ENCODE measurements at places on chromosomes 5 and 9.

- no peak for DNase-seq
These were observed 126.3 kb downstream of the ARHGAP26 start for GRCh38 chr5:142896325-142897007.

GRCh38 chr5:57437976-57438805 is 44.4 kb downstream of the ACTBL2 start:
- DNase-seq: no peak

- DNase-seq: peak; percentile 59
These were observed 612 bp upstream of the ATG10 start for GRCh38 chr5:81971111-81971711.

DNA sequence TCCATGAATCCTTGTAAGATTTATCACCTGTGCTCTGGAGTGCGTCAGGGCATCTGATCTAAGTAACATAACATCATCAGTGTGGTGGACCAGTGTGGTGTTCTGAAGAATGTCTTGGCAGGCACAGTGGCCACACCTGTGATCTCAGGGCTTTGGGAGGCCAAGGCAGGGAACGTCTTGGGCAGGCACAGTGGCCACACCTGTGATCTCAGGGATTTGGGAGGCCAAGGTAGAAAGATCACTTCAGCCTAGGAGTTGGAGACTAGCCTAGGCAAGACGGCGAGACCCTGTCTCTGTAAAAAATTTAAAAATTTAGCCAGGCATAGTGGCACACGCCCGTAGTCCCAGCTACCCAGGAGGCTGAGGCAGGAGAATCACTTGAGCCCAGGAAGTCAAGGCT is 185.5 kb downstream of the CACNA1B start:
- DNase-seq: no peak

GRCh38 chr5:67190410-67190809 is 6.2 kb downstream of the CD180 start:
- DNase-seq: no peak

- DNase-seq: no peak
These were observed 62.2 kb downstream of the NTRK2 start for GRCh38 chr9:84731696-84732095.

Measured in CD4-positive, alpha-beta T cell treated with Interleukin-12 subunit alpha and Interleukin-12 subunit beta, for 1 hour (primary cell).